ENCODE measurements at places on chromosomes 5 and 9.

- DNase-seq = no peak
Measured at GRCh38 chr9:85030316-85030715, 360.8 kb downstream of the NTRK2 start.

GRCh38 chr9:76585487-76586389 is 126.8 kb downstream of the GCNT1 start:
- no peak for DNase-seq

- DNase-seq = no peak
Measured at GRCh38 chr5:131246504-131246903, 17.3 kb upstream of the CDC42SE2 start.

DNA sequence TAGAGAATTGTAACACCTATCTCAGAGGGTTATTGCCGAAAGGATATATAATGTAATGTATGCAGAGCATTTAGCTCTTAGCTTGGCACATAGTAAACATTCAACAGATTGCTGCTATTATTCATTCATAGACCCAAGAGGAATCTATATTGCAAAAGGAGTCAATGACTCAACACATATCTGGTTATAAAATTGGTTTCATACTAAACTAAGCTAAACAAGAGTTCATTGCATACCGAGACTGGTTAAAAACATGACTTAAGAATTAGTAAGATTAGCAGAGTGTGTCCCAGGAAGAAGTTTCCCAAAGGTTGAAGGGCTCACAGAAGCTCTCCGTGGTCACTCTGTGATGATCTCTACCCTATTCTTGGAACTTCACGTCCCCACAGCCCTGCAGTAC is 339.6 kb upstream of the CCNH start:
- DNase-seq = no peak

- DNase-seq = no peak
Measured at GRCh38 chr5:14039063-14039462, 94.6 kb upstream of the DNAH5 start.

GRCh38 chr5:163503106-163504078 is 2.0 kb upstream of the MAT2B start:
- peak; percentile 6 for DNase-seq

GRCh38 chr5:25604681-25605080 is 959.9 kb upstream of the CDH10 start:
- DNase-seq = no peak

DNA sequence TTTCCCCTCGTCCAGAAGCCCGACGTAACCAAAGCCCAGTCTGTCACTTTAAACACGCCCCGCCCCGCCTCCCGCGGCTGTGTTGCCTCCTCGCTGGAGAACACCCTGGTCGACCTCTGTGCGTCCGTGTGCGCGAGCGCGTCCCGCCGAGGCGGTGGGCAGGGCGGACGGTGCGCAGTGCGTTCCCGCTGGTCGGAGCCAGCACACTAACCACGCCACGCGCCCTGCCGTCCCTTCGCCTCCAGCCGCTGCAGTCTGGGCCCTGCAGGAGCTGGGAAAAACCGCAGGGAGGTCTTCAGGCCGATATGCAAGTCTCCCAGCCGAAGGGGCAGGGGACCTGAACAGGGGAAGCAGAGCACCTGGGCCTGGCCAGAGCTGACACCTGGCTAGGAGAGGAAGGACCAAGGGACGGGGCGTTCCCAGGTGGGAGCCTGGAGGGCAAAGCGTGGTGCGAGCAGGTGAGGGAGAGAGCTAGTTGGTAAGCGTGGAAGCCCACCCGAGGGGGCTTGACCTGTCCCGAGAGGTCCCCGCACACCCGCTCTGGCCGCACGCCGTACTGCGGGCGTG is 1.3 kb upstream of the PHPT1 start:
- peak; percentile 78 for DNase-seq

DNA sequence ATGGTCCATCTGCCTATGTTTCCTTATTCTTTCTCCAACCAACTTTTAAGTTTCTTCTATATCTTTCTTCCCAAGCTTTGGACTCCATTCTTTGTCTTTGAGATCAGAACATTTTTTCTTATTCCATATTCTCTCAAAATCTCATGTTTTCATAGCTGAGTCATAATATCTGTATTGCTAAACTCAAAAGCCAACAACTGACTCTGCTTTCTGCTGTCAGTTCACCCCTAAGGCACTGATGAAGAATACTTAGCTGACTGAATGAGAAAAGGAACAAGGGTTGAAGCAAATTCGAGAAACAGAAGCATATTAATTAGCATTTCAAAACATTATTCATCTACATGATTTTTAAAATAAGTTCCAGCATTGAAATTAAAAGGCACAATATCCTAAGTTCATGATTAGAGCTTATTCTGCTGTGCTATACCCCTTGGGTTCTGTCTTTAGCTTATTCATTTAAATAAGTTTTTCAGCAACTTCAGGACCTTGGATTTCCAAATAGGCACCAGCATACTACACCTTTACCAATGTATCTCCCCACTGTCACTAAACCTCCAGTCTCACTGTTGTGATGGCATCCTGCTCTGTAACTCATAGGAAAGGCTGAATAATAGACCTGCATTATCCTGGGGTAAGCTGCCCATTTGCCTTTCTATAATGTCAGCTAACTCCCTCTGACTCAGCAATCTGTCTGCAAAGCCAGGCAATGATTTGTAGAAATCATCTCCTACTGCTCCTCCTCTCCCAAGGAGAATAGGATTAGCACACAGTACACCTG is 49.9 kb upstream of the C5orf46 start:
- no peak for DNase-seq

DNA sequence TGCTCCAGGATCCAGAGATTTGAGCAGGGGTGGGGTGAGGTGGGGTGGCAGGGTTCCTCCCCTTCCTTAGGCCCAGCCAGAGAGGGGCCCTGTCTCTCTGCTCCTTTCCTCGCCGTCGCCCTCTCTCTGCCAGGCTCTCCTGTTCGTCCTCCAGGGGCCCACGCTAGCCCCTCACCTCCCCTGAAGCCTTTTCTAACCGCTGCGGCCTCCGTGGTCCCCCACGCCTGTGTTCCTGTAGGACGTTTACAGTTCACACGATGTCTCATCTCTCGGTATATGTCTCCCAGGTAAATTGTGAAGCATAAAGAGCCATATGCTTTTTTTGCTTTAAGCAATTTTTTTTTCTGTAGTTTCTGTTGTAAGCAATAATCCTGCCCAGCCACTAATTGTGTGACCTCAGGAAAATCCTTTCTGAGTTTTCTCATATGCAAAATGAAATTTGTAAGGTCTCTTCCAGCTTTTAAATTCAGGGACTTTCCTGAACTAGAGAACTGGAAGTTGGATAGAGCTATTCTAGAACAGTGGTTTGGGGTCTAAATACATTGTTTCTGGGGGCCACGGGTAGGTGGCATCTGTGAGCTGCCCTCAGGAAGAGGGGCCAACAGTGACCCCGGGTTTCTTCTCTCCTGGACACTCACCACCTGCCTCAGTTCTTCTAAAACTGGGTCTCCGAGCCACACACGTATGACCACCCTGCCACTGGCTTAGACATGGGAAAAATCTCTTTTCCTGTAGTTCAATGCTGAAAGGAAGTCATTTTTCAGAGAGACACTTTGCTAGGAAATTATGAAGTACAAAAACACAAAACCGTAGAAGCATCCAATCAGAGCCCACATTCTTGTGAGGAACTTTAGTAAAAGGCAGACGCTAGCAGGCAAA is 50.2 kb upstream of the ZNF366 start:
- DNase-seq = no peak

GRCh38 chr5:76622076-76622475 is 1.1 kb downstream of the F2RL2 start:
- DNase-seq = no peak

DNA sequence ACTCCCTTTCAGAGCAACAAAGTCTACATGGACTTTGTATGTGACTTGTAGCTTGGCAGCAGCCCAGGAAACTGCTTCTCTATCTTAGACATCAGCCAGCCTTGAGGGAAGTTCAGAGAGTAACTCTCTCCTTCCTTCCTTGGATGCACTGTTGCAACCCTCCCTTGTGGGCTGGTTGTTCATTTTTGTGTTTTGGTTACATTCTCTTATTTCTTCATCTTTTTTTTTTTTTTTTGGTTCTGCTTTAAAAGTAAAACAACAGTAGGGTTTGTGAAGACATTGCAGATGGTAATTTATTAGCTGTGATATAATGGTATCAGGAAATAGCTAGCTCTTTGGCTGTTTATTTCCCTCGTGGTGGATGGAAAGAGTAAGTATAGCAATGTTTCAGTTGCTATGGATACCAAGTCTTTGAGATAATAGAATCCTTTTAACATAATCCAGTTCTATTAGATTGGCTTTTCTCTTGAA is 97.9 kb upstream of the MAMDC2 start:
- no peak for DNase-seq

DNA sequence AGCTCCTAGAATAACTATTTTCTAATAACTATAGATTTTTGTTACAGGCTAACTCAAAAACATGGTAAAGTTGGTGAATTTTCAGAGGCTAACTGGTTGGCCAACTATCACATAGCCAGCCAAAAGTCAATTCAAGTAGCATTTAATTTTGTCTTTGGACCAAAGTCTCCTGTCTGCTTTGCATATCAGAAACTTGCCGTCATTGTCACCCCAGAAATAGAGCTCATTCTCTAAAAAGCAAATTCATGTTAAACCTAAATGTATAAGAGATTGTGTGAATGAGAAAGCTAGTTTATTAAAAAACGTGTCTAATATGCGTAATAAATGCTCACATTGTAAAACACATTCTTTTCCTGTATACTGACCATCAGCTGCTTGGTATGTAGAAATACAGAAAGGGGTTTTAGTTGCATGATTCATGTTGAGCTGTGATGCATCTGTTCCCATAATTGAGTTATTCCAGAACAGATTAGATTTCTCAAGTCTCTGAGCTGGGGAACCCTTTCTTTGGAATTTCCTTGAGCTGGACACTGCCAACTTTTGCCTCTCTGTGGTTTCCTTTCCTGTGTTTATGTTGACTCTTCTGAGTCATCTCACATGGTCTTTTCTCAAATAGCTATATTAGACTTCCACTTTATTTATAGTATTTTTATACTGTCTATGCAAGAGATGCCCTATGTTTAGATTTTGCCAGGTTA is 7.3 kb downstream of the SRFBP1 start:
- DNase-seq = no peak

DNA sequence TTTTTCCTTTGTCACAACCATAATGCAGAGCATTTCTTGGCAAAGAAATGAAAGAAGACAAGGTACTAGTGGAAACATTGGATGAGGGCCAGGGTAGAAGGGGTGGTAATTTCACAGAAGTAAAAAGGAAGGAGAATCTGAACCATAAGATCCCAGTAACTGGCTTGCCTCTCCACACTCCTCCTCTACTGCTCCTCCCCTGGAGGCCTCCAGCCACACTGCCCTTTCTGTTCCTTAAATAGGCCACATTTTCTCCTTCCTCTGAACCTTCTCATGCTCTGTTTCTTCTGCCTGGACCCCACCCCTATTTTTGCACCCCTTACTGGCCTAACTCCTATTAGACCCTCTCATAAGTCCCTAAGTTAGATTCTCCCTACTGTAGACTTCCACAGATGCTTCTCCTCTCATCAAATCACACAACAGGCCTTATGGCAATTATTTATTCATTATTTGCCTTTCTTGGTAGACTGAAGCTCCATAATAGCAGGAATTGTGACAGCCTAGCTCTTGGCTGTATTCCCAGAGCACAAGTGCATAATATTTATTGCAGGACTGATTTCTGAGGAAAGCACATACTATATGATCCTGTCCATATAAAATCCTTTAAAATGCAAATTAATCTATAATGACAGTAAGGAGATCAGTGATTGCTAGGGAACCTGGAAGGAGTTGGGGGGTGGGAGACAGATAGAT is 31.3 kb upstream of the GRIA1 start:
- no peak for DNase-seq

DNA sequence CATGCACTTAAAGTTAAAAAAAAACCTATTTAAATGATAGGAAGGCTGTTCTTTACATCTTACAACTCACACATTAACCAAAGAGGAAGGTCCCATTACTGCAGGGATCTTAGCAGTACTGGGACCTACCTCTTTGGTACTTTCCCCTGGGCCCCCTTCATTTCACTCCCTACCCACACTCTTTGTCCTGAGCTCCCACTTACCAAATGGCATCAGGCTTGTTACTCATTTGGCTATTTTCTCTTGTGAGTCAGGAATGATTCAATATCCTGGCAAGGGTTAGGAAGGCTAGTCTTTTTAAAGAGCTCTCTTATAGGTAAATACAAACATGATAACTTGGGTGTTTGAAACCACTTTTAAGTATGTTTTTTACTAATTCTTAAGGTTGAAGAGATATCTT is 117.4 kb upstream of the ELL2 start:
- peak; percentile 19 for DNase-seq

- DNase-seq = no peak
Measured at GRCh38 chr5:66671305-66671704, 75.1 kb downstream of the MAST4 start.

GRCh38 chr9:109935406-109936087 is 155.5 kb downstream of the PALM2AKAP2 start:
- no peak for DNase-seq

DNA sequence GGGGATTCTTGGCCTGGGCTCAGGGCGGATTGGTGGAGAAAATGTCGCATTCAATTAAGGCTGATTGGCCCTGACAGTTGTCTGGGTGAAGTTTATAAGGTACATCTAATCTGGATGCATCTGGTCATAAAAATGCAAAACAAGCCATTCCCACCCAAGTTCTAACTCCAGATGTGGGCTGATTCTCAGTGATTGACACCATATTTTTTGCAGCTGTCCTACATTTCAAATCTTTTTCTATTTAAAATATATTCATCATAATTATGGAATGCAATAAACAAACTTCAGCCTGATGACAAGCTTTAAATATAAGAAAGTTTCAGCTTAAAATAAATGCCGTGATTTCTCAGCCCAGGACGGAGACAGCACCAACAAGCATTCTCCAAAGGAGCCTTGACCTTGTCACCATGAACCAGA is 146.4 kb upstream of the SMIM23 start:
- DNase-seq = no peak

DNA sequence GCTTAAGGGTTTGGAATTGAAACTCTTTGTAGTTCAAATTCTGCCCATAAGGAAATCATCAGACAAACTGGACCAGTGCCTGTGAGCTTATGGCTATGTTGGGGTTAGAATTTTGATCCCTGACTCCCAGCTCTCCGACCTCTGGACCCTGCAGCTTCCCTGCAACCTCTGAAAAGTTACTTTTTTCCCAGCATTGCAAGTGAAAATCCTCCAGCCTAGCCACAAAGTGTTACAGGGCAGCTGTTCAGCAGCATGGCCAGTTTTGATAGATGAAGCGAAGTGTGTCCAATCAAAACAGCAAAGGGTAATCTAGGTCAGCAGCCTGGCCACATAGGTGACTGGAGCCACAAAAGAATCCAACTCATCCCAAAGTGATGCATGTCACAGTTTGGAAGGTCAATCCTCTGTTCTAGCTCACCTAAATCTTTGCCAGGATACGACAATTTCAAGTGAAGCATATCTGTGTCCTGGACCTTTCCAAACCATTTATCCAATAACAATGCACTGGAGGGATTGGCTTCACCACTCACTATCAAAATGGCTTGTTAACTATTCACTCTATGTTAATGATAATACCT is 4.7 kb upstream of the CPEB4 start:
- no peak for DNase-seq

Data from stimulated activated naive CD4-positive, alpha-beta T cell treated with Interleukin-2 at 50 U/mL for 16 hours (primary cell).